ENCODE measurements at places on chromosomes 11 and 22.

GRCh38 chr11:44351006-44351660, 41.2 kb upstream of the ALX4 start:
- peak; percentile 15 for DNase-seq

DNA sequence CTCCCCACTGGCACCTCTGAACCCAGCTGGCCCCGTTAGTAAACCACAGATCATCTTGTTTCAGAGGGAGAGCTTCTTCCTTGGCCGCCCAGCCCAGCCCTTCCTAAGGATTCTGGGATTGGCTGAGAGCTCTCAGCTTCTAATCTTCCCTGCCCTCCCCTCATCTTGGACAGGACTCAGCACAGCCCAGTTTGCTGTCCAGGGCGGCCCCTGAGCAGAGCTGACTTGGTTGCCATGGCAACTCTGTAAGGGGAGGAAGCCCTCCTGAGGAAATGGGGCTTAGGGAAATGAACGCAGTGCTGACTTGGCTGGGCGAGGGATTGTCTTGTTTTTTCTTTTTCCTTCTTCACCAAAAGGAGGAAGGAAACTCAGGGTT, 4.6 kb downstream of the APOL4 start:
- no peak for DNase-seq

- no peak for DNase-seq
Measured at GRCh38 chr11:32310214-32310601, 125.1 kb downstream of the WT1 start.

- no peak for DNase-seq
Measured at GRCh38 chr22:45082795-45083194, 73.0 kb upstream of the PHF21B start.

All from GM18507 (cell line).